H9 (cell line): ENCODE measurements at places on chromosomes 6 and 20. TPM values are rescaled to one million over a fixed set of nuclear protein-coding genes. Genes with fewer than 3 reads are reported as not detected.

The COL10A1 gene
- total RNA-seq, result not detected in 2 replicates

The MYLK2 gene
- total RNA-seq, result 0.57 and 0.74 TPM in 2 replicates

The BPIFB1 gene
- total RNA-seq, result not detected in 2 replicates

- H3K27ac ChIP-seq, result no peak overlapping the region
- H3K27me3 ChIP-seq, result no peaks in the 10 kb centered on the region
- peaks cover 11% of the 10 kb centered on the region for H3K36me3 ChIP-seq
- no peaks in the 10 kb centered on the region for H3K4me1 ChIP-seq
- DNase-seq, result no peak
Observed at GRCh38 chr6:17536586-17536985, 63.5 kb upstream of the FAM8A1 start.

GRCh38 chr20:34045930-34046725 lies 52.4 kb downstream of the RALY start:
- H3K36me3 ChIP-seq, result peaks cover 2% of the 10 kb centered on the region
- H3K4me1 ChIP-seq, result peaks cover 11% of the 10 kb centered on the region
- DNase-seq, result peak; percentile 59
- no peaks in the 10 kb centered on the region for H3K27me3 ChIP-seq
- H3K27ac ChIP-seq, result no peak overlapping the region
